H7 (cell line): ENCODE measurements at places on chromosomes 3 and 15. TPM values are rescaled to one million over a fixed set of nuclear protein-coding genes. Genes with fewer than 3 reads are reported as not detected.

DNA sequence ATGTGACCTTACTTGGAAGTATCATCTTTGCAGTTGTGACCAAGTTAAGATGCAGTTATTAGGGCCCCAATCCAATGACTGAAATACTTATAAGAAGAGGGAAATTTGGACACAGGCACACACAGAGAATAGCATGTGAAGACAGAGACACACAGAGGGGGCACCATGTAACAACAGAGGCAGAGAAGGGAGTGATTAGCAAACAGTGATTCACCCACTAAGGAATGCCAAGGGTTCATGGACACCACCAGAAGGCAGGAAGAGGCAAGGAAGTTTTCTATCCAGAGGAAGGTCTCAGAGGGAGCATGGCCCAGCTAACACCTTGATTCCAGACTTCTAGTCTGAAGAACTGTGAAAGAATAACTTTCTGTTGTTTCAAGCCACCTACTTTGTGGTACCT is 25.0 kb downstream of the SIDT1 start:
- DNase-seq, result no peak

DNA sequence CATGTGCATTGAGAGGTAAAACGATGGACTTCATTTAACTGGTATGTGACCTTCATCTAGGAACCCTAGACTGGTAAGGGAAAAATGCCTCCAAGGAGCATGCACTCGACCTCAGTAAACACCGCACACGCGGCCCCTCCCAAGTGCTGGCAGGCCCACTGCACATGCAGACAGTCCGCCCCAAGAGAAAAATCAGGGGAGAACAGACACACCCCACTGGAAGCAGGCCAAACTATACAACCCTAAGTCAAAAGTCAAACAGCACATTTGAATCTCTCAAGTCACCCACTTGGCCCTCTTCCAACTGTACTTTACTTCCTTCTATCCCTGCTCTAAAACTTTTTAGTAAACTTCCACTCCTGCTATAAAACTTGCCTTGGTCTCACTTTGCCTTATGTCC is 250.1 kb upstream of the HES1 start:
- DNase-seq, result no peak

GRCh38 chr3:58350627-58351013 is 17.9 kb downstream of the PXK start:
- no peak for DNase-seq

DNA sequence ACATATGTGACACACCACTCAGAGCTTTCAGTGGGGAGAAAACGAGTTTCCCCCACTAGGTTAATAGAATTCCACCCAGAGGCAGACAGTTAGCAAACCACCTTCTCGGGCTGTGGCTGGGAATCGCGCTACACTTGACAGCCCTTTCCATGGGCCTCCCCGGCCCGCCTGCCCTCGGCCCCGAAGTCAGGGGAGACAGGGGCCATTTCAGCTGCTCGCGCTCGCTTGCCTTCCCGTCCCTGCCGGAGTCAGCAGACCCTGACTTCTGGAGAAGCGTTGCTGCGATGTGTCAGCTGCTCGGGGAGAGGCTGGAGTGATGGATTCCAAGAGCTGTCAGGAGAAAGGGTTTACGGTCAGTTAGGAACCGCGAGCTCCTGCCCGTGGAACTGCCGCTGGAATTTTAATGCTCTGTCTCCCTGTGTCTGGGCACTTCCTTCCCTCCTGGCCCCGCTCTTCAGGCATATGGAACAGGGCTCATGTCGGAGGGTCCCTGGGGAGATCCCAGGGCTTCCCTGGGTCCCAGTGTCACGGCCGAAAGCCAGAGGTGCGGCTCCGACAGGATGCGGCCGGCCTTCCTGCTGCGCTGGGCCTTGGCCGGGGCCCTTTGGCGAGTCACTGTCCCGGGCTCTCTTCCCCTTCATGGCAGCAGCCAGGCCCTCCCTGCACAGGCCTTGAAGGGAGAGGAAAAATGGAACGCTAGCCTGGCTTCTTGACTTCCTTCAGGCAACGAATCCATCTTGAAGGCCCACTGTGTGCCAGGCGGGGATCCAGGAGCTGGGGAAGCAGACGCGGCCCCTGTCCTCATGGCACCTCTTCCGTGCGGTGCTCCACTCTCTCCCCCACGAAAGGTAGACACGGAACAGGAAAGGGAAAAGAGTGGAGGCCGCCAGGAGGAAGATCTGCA is 38.4 kb upstream of the VPS8 start:
- no peak for DNase-seq

Gene CYP1A2
- total RNA-seq, result not detected in 2 replicates

Gene FOXB1
- total RNA-seq, result 25.0 and 32.7 TPM in 2 replicates
